Fibroblast of the aortic adventitia (primary cell): ENCODE measurements at places on chromosomes 11 and 22.

DNA sequence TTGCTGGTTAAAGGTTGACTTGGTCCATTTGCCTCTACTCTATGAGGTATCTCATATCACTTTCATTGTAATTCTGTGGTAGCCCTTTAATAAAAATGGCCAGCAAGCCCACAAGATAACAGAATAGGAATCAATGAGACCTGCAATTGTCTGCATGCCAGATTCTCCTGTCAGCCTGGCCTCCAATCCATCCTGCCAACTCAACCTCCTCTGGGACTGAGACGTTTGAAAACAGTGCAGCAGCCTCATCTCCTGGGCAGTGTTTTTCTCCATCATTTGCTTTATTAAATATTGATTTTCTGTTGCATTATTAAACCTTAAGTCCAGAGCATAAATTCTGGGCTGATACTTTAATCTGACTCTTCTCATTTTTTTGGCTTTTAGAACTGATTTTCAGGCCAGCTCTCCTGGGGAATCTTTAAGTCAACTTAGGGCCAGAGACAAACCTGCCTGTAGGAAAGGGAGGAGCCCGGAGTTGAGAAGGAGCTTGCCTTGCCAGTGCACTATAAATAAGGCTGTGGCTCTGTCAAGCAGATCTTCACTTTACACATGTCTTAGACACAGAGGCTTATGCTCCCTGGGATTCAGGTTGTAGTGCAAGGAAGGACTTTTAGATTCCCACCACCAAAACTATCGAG, 798.0 kb downstream of the NTM start:
- DNase-seq: no peak

DNA sequence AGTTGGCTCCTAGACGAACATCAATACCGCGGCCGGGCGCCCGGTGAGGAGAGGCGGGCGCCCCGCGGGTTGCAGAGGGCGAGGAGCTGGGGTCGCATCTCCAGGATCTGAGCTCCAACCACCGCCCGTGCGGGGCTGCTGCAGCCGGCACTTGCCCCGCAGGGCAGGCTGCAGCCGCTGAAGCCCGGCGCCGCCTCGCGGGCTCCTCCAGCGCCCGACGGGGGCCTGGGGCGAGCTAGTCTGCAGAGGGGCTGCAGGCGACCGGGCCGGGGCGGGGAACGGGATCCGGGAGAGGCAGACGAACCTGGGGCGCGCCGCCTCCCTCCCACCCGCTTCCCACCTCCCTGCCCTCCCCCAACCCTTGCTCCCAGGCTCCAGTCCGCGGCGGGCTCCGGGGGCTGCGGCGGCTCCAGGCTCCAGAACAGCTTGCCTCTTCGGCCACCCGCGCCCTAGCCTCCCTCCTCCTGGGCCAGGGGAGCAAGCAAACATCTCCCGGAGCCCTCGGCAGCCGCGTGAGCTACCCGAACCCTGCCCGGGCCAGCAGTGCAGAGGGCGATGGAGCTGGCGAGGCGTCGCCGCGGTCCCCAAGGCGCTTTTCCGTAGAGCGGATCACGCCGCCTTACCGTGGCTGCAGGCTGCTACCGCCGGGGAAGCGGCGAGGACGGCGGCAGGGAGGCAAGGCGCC, 802 bp downstream of the TENM4 start:
- no peak for DNase-seq

DNA sequence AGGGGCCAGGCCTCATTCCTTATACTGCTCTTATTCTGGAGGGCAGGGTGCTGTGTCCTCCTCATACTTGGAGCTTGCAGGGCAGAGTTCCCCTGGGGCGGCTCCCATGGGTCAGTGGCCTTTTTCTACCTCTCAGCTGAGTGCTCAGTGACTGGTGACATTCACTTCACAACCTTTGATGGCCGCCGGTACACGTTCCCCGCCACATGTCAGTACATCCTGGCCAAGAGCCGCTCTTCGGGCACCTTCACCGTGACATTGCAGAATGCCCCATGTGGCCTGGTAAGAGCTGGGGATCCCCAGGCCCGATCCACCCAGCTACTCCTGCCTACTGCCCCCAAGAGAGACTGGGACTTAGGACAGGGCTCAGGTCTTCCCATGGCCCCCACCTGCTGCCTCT, 14.5 kb downstream of the OTOG start:
- DNase-seq: no peak

GRCh38 chr22:31923136-31923535, 21.2 kb upstream of the YWHAH start:
- peak; percentile 13 for DNase-seq

- DNase-seq: peak; percentile 64
These were observed 22.9 kb upstream of the ASPHD2 start for GRCh38 chr22:26406118-26406517.

DNA sequence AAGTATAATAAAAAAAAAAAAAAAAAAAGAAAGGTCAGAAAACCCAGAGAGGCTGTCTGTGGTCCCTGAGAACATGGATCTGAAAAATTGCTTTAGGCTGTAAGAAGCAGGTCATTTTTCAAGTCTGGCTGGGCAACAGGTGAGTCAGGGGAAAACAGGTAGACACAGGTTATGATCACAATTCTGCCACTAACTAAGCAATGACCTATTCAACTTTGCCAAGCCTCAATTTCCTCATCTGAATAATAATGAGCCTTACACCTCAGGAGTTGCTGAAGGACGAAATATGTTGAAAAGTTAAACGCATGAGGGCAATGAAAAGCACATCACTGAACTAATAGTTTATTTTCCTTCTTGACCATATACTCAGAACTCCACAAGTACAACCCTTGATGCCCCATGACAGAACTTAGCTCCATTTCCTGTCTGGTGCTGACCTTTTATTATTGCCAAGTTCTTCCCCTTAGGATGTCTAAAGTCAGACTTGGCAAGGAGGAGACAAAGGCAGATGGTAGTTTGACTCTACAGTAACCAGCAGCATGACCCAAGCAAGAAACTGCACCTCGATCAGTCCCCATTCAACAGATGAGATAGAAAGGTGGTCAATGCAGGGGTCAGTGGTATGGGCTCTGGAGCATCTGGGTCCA, 93.6 kb downstream of the SYN3 start:
- no peak for DNase-seq

- peak; percentile 87 for DNase-seq
These were observed 1.8 kb upstream of the CARS1 start for GRCh38 chr11:3058753-3059664.

DNA sequence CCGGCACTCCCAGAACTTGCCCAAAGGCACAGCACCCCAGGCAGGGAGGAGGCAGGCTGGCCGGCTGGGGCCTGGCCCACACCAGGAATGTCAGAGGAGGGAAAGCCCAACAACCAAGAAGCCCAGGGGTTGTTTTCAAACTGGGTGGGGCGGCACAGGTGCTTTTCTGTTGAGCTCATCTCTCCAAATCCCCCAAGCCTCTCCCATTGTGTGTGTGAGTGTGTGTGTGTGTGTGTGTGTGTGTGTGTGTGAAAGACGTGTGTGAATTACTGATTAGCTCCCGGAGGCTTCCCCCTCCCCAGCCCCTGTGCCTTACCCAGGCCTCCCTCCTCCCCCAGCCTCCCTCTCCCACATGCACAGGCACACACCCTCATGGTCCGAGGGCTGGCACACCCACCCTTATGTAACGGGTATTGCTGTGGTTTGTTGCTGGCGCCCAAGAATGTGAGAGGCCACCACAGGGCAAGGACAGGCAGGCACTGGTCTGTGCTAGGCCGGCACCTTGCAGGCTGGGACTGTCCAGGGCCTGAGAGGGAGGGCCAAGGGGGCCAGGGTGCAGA, 15.9 kb downstream of the TRIM29 start:
- DNase-seq: no peak

- DNase-seq: no peak
These were observed 27.3 kb downstream of the ALX4 start for GRCh38 chr11:44282620-44283019.

GRCh38 chr11:80028998-80029397, 588.2 kb upstream of the TENM4 start:
- DNase-seq: no peak

DNA sequence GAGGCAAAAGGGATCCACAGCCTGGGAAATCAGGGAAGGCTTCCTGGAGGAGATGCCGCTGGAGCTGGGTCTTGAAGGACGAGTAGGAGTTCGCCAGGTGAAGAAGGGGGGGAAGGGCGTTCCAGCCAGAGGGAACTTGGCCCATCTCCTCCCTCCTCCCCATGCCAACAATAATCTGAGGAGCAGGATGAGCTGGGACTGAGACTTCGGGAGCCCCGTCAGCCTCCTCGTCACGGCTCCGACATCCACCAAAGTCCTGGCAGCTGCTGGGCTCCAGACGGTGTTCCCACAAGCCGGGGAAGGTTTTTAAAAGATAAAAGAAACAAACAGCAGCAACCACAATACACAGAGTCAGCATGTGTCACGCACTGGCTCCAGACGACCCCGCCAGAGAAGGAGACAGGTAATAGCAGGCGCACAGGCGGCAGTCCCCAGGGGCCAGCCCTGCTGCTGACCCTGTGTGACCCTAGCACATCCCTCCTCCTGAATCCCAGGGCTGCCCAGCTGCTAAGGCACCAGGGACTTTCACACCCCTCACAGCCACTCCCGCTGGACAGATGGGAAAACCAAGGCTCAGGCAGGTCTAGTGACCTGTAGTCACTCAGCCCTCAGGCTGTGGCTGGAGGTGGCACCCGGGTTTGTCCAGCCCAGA, 37.3 kb downstream of the NUP50 start:
- peak; percentile 68 for DNase-seq

DNA sequence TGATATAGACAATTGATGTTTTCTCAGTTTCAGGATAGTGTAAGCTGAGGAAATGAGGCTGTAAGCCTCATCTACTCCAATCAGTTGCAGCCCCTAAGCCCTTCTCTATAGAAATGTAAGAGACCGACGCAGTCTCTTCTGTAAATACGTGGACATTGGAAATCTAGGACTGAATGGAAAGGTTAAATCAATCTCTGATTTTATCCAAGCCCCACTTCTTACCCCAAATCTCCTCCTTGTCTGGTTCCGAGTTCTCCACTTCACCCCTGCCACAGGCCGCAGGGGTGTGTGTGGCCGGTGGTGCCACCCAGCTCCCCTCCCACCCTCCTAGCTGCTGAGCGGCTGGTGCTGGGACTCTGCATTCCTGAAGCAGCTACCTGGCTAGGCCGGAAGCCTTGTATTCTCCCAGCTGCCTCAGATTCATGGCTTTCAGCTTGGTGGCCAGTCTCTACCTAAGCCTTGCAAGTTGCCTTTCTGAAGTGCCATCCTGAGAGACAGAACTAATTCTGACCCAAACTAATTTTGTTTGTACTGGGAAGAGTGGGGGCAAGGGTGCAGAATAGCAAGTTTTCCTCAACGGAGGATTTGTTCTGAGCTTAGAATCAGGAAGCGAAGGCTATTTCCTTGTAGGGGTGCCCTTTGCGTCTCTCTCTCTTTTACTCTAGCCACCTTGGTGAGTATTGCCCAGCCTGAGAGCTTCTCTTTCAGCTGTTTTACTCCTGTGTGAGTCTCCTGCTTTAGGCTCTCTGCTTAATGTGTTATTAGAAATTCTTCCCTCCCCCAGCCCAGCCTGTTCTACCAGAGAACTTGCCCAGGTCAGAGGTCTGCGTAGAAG, 749 bp downstream of the VWA5A start:
- no peak for DNase-seq

GRCh38 chr11:62157603-62158002, 32.4 kb upstream of the SCGB1D1 start:
- DNase-seq: no peak
